ENCODE measurements at places on chromosomes 16 and 17. TPM values are rescaled to one million over a fixed set of nuclear protein-coding genes. Genes with fewer than 3 reads are reported as not detected.
A peak's percentile ranks its signal among the peaks of the same experiment; 100 is the strongest.

KRTAP3-1 gene
- not detected for total RNA-seq

CCDC144A gene
- total RNA-seq = 0.16 TPM

NAGLU gene
- 22.6 TPM for total RNA-seq

GRCh38 chr16:56691885-56692284, 9.6 kb downstream of the MT1X start:
- DNase-seq = no peak

ARL17B gene
- total RNA-seq = 9.3 TPM

ZP2 gene
- not detected for total RNA-seq

IRX5 gene
- total RNA-seq = 0.20 TPM

DNA sequence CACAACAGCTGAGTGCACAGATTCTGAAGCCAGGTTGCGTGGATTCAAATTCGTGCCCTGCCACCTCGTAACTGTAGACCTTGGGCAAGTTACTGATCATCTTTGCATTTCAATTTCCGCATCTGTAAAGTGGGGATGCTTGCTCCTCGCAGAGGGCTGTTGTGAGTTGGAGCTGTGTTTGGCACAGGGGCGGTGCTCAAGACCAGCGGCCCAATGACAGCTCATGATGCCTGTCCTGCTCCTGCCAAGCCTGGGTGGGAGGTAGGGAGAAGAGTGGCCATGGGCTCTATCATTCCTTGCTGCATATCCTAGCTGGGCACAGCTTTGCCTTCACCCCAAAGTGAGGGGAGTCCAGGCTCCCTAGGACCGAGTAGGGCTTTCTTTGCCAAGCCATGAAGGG, 12.6 kb downstream of the NXPH3 start:
- no peak for DNase-seq

GDPD1 gene
- total RNA-seq = not detected

GRCh38 chr17:28071891-28072606, 29.6 kb downstream of the NLK start:
- no peak for DNase-seq

KRTAP4-3 gene
- total RNA-seq = not detected

GGA3 gene
- total RNA-seq = 31.3 TPM

DNA sequence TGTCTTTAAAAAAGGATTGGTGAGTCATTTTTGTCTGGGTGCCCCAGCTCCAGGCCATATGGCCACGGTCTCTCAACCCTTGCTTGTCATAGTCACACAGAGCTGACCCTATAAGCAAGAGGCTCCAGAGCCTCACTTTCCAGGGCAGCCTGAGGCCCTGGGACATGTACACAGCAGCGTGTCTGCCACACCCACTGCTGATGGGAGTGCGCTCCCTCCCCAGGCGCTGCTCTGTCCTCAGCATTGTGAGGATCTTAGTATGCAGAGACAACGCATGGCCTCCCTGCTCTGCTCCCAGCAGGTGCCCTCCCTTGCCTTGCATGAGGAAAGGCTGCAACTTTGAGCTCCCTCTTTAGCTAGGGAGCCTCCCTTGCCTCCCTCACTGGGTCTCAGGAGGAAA, 80.8 kb upstream of the CRHR1 start:
- no peak for DNase-seq

SPIRE2 gene
- not detected for total RNA-seq

LAT gene
- total RNA-seq = 0.49 TPM

DNA sequence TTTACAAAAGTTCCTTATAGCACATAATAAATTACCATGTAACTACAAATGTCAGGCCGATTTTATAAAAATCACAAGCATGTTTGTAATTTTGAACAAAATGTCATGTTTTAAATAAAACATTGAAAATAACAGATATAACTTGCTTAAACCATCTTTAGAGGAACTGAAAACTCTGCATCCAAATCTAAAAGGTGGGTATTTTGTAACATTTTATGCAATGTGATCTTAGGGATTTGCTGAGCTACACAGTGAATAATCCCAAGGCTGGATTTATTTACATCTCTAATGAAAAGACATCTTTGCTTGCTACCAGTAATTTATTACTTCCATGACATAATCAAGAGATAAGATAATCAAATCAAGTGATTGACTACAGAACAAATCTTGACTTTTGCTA, 47.5 kb downstream of the N4BP1 start:
- no peak for DNase-seq

GRCh38 chr17:70968302-70968701, 799.0 kb downstream of the KCNJ2 start:
- DNase-seq = no peak

DNA sequence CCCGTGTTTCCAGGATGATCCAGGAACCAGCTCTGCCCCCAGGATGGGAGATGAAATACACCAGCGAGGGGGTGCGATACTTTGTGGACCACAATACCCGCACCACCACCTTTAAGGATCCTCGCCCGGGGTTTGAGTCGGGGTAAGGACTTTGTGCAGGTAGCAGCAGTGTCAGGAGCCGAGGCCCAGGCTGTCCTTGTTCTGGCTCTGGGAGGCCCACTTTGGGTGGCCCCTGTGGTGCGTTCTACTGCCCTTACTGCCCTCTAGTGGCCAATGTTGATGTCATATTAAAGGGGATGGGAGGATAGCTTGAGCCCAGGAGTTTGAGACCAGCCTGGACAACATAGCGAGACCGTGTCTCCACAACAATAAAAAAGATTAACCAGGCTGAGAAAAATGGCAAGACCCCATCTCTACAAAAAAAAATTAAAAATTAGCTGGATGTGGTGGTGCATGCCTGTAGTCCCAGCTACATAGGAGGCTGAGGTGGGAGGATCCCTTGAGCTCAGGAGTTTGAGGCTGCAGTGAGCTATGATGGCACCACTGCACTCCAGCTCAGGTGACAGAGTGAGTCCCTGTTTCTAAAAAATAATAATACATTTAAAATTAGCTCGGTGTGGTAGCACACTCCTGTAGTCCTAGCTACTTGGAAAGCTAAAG, 20.9 kb upstream of the CLEC18A start:
- DNase-seq = no peak

DNA sequence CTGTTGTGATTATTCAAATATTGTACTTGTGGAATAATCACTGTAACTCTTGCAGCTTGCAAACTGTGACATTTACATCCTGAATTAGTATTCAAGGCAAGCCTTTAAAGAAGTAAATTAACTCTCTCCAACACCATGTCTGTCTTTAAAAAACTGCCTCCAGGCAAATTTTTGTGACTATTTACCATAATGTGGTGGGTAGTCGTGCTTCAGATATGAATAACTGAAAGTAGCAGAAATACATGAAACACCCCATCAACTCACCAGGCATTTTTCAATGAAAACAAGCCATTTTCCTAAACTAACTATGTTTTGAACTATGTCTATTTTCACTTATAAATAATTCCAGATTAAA, 217.4 kb upstream of the PSMD7 start:
- no peak for DNase-seq

GRCh38 chr17:41522301-41523224, 3.9 kb upstream of the KRT15 start:
- DNase-seq = no peak

DNA sequence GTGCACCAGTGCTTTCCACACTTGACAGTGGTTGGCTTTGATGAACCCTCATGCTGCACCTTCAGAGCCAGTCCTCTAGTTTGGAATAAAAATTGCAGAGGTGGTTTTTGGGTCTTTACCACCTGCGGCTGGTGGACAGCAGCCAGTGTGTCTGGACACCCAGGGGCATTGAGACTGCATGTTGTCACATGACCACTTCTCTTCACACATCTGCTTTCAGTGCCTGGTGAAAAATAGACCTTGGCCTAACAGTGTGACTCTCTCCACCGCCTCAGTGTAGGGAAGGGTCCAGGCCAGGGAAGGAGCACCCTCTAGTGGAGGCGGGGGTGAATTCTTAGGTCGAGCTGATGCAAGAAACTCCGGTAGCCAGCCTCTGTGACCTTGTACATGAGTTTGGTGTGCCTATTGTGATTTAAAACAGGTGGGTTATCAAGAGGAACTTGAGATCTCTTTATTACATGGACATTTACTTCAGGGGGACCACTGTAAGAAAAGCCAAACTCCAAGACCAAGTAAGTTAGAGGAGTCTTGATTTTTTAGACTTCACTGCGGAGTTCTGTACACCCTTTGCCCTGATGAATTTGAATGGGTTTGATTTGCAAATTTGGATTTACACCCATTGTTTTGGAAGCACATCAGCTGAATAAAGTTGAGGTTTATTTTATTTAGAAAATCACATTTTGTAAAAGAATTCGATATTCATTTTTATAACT, 17.9 kb downstream of the GOSR2 start:
- peak; percentile 61 for DNase-seq

- DNase-seq = no peak
Observed at GRCh38 chr17:63455417-63455816, 9.3 kb upstream of the CYB561 start.

TBC1D3H gene
- total RNA-seq = not detected

GPR142 gene
- not detected for total RNA-seq
